G401 (cell line): ENCODE measurements at places on chromosomes 1 and 21.

DNA sequence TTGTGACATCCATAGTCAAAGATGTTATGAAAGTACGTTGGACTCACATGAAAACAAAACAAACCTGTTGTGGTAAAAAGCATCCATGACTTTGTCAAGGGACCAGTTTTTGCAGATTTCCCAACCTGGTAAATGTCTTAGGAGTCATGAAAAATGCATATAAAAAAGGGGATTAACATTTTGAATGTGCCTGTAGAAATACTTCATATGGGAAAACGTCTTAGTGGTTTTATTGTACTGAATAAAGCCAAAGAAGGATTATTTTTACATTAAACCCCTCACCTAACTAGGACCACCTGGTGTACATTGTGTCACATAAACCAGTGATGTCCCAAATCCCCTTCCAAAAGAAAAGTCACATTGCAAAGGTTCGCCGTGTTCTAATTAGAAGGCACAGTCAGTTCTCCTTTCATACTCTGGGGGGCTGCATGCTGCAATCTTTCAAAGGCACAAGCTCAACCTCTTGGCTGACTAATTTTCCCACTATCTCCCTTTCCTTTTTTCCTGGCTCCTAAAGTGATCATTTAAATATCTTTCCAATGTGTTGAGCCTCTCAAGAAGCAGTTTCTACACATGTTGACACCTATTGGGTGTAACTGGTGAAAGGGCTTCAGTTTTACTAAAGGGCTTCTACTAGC lies 119.8 kb upstream of the SPAG17 start:
- DNase-seq, result no peak

DNA sequence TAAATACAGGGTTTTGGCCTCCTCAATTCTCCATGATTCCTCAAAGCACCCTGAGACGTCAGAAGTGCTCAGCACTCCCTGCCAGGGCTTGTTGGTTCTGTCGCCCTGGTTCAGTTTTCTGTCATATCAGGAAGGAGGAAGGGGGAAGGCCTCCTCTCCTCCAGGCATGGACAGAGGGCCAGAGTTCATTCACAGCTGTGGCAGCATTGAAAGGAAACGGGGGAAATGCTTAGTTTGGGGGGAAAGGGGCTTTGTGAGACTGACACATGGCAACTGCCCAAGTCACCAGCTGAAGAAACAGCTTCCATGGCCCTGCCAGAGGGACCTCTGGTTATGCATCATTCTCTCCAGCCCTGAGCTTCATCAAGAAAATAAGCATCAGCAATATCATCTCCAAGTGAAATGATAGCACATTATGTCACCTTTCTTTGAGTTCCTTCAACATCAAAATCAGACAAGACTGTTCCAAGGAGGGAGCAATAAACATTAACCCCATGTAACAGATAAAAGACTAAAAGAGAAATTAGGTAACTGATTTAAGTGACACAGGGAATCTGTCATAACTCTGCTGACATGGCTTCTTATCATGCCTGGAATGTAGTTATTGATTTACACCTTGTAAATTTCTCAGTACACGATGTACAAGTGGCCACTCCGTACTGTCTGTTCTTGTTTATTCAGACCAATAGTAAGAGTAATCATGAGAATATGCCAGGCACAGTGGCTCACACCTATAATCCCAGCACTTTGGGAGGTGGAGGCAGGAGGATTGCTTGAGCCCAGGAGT lies 103.2 kb upstream of the SLC25A33 start:
- no peak for DNase-seq

DNA sequence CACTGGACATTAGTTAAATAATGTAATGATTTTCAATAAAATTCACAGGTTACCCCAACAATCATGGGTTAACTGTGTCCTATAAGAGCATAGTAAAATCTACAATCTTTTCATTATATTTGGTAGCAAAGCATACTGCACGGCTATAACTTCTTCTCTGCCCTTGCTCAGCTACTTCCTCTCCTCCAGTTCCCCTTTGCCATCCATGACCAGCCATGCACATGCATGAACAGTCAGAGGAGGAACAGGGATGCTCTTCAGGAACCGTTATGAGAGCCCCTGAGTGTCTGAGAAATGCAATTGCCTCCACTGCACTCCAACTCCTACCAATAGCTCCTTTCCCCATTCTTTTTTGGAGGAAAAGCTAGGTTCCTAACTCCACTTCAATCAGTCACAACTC lies 646.7 kb downstream of the LTN1 start:
- no peak for DNase-seq

- peak; percentile 28 for DNase-seq
These were observed 14.2 kb downstream of the BLACAT1 start for GRCh38 chr1:205441716-205442050.

DNA sequence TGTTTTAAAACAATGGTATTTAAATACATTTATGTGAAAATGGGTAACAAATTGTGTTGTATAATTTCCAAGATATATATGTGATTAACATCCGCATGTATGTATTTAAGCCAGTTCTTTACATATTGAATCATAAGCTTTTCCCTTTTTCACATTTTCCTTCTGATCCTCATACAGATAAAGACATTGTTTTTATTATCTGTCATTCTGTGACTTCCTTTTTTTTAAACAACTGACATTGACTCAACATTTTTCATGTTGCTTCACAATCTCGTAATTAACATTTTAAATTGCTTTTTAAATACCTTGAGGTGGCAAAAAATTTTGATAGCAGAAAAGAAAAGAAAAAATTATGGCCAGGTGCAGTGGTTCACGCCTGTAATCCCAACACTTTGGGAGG lies 1.4 kb downstream of the STXBP3 start:
- no peak for DNase-seq

DNA sequence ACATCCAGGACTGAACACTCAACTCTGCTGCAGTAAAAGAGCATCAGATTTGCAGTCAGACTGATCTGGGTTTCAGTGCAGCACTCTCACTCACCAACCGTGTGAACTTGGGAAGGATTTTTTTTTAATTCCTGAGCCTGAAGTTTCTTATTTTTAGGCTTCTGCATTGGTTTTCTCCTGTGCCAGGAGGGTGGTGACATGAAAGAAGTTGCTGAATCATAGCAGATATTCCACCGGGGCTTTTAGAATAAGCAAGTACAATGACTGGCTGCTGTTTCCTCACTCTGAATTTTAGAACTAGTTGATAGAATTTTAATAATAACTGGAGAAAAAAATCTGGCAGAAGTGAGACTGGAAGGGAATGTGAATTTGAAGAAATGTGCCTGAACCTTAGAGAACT lies 11.6 kb downstream of the ADAM30 start:
- DNase-seq, result no peak

DNA sequence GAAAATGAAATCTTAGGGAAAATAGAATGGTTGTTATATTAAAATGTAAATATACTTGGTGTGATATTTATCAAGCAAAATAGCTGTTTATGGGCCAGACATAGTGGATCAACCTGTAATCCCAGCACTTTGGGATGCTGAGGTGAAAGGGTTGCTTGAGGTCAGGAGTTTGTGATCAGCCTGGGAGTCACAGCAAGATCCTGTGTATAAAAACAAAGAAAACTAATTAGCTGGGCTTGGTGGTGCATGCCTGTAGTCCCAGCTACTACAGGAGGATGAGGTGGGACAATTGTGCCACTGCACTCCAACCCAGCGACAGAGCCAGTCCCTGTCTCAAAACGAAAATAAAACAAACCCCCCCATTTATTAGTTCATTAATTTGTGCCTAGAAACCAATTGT lies 21.6 kb upstream of the CFHR1 start:
- DNase-seq, result no peak

- DNase-seq, result no peak
These were observed 41.7 kb downstream of the PLXNA2 start for GRCh38 chr1:208202333-208202995.

DNA sequence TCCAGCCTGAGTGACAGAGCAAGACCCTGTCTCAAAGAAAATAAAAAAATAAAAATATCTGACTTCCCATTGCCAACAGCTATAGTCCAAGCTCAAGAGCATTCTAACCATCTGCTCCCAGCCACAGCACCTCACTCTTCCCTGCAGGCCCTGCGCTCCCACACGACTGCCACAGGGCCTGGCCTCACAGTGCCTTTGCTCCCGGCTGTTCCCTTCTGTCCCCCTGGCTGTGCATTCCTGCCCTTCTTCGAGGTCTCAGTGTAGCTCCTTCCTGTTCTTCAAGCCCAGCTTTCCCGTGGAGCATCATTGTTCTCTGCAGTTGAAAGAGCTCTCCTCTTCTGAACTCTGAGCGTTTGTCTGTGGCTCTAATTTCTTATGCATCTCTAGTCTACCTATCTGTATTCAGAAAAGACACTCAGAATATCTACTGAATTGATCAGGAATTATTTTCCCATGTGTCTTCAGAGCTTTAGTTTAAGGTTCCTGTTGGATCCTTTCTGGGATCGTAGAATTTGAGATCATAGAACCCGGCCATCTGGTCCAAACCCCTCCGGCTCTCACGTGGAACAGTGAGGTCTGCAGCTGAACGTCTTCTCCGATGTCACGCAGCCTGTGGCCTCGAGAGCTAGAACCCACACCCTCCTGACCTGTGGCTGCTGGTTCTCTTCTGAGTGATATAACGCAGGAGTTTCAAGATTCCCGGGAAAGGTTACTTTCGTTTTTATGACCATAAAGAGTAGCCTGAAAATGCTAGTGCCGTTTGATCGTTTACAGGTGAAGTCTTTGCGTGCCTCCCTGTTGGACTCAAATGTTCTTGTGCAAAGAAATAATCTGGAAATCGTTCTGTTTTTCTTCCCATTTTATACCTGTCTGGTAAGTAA lies 54.4 kb downstream of the DOP1B start:
- peak; percentile 61 for DNase-seq

GRCh38 chr1:22609291-22609690 lies 27.1 kb upstream of the C1QA start:
- no peak for DNase-seq

DNA sequence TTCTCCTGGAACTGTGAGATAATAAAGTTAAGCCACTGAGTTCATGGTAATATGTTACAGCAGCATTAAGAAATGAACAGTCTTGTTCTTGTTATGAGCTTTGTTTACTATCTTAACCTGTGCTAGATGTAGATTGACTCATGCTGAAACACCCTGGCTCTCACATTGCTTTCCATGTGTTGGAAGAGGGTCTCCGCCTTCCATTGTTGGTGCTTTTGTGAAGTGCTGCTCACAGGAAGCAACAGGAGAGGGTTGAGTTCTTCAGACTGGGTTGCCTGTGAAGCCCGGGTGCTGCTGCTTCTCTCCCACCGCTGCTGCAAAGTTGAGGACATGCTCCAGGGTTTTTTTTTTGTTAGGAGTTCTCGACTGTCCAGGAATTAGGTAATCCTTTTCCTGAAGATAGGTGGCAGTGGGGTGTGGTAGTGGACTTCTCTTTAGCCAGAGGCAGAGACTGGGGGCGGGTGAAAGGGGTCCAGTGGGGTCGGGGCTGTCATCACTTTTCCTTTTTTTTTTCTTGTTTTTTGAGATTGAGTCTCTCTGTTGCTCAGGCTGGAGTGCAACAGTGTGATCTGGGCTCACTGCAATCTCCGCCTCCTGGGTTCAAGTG lies 28.7 kb upstream of the HMGN1 start:
- no peak for DNase-seq

DNA sequence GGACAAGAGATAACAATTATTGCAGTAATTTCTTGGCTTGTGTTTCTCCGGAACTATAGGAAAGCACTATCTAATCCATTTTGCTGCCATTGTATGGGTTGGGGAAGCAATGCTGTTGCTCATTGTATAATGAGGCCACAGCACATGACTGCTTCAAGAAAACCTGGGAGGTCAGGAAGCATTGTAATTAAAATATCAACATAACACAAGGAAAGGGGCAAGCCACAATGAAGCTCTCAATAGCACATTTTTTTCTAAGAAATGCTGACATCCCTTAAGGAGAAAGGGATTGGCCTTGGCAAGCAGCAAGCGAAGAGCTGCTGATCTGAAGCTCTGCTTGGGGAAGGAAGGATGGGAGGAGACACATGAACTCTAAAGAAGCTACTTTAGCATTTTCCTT lies 44.0 kb downstream of the PLPP3 start:
- no peak for DNase-seq

DNA sequence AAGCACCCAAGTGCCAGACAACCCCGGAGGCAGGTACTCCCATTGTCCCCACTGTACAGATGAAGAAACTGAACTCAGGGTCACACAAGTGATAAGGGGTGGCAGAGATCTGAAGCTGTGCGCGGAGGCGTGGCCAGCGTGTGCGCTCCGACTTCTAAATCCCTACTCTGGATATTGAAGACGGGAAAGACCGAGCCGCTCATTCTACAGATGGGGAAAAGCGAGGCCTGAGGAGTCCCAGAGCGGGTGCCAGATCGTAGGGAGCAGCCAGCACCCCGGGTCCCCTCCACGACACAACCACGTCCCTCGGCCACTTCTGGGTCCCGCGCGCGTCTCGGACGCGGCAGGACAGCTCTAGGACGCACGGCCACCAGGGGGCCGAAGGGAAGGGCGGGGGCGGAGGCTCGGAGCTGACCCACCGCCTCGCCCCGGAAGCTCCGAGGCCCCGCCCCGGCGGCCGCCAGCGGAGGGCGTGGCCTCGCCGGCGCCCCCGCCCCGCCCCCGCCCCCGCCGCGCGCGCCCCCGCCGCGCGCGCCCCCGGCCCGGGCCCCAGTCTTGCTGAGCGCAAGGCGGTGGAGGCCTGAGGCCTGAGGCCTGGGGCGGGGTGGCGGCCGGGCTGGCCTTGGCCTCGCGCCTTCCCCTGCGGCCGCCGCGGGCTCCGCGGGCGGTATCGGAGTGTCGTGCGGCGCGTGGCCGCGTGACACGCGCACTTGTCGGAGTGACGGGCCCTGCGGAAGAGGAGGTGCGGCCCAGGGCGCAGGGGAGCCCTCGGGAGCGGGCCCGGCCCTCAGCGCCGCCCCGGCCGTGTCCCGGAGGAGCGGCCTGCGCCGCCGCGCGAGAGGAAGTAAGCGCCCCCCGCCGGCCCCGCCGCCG lies at the start of gene H6PD:
Gene H6PD (plus strand): TSS at position 552 of the 873 bp plus-strand sequence. CDS start 10,161 bp downstream, outside the sequence.
- DNase-seq, result peak; percentile 52

DNA sequence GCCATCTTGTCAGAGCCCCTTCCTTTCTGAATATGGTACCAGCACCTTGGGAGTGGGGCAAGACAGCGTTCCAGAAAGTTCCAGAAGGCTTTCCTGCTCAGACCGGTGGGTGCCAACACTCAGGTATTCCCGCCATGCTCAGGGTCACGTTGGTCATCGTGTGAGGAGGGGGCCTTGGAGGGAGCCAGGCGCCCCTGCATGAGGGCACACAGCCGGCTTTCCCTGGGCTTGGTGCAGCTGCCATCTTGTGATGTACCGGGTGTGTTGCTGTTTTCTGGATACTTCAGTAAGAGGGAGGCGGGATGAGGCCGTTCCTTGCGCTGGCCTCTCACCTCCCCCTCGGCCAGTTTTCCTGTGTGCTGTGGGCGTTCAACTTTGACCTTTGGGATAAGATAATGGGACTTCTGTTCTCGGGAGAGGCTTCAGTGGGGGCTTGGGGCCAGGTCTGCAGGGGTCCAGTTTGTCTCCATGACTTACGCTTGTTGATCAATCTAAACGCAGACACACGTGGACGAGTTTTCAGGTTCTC lies 69.7 kb downstream of the PRDM16 start:
- no peak for DNase-seq
